ENCODE measurements at places on chromosomes 3 and 15. TPM values are rescaled to one million over a fixed set of nuclear protein-coding genes. Genes with fewer than 3 reads are reported as not detected.

DNA sequence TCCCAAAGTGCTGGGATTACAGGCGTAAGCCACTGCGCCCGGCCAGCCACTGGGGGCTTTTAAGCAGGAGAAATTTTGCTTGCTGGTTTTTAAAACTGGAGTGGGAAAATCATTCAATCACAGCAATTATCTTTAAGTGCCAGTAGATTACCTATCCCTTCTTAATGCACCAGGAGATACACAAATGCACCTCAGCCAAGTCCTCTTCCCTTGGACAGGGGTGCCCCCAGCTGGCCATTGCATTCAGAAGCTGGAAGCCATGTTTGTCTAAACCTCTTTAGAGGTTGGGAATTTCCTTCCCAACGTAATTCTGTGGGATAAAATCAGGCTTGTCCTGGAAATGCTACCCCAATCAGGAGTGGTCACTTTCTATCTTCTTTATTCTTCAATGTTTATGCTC lies 26.6 kb downstream of the MIX23 start:
- no peak for DNase-seq

- no peak for DNase-seq
Measured at GRCh38 chr3:30692498-30693130, 86.2 kb downstream of the TGFBR2 start.

GRCh38 chr3:78818161-78818985 lies 949.4 kb downstream of the ROBO1 start:
- no peak for DNase-seq

GRCh38 chr3:3086239-3086638 lies 23.9 kb downstream of the IL5RA start:
- DNase-seq = no peak

- no peak for DNase-seq
Measured at GRCh38 chr15:85172846-85173490, 191.3 kb downstream of the PDE8A start.

DNA sequence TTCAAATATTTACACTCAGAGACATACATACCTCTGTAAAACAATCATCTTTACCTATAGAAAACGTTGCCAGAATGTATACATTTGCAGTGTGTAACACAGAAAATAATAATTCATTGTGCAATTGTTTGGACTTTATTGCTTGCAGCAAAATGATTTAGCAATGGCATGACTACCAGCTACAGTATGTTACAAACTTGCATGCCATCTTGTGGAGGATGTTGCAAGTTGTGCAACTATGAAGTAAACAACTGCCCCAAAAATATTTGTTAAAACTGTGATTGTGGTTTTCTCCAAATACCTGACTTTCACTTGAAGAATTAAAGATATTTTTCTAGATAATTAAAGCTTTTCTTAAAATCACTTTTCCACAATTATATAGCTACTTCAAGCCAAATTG lies 27.1 kb upstream of the C3orf49 start:
- no peak for DNase-seq

- no peak for DNase-seq
Measured at GRCh38 chr3:168416446-168416845, 320.7 kb upstream of the GOLIM4 start.

DNA sequence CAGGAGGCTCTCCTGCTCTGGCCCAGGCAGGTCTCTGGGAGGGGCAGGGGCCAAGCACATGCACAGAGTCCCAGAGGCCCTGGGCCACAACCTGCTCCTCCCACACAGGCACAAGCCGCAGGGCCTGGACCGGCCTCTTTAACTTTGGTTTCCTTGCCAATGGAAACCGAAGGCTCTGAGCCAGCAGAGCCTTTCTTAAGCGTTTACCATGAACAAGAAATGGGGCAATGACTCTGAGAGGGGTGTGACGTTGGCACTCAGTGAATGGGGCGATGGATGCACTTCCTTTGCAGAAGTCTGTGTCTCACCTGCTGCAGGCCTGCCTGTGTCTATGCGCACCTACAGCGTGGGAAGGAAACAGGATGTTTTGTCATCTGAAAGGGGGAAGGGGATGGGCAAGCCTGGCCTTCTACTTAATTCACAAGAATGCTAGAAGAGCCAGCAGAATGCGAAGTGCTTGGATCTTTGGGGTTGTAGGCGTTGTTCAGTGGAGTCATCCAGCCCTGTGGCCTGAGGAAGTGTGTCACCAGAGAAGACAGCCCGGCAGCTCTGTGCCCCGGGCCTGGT lies 41.8 kb downstream of the IFT122 start:
- DNase-seq = no peak

DNA sequence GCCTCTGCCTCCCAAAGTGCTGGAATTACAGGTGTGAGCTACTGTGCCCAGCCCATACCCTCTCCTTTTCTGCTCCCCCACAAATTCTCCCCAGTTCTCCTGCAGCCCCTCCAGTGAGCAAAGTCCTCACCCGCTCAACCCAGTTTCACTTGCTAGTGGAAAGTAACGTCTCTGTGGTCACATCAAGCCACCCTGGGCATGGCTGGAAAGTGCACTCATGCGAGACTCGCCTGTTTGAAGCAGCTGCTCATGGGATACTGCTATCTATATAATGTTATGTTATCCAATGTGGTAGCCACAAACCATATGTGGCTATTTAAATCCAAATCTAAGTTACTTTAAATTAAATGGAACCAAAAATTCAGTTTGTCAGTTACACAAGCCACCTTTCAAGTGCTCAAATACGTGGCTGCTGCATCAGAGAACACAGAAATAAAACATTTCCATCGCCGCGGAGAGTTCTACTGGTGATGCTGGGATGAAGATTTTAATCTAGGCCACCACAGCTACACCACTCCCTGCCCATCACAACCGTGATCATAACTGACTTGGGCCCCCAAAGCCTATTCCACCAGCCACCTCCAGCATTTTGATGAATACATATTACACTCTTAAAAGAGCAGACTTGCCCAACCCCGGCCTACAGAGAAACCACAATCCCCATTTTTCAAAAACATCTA lies 119.4 kb downstream of the LIPC start:
- no peak for DNase-seq

GRCh38 chr3:190718671-190719070 lies 143.8 kb downstream of the GMNC start:
- no peak for DNase-seq

- no peak for DNase-seq
Measured at GRCh38 chr15:36659917-36660316, 80.5 kb downstream of the CDIN1 start.

- no peak for DNase-seq
Measured at GRCh38 chr3:130424837-130425236, 79.4 kb downstream of the COL6A5 start.

GRCh38 chr3:130686833-130687232 lies 59.8 kb downstream of the PIK3R4 start:
- DNase-seq = no peak

DNA sequence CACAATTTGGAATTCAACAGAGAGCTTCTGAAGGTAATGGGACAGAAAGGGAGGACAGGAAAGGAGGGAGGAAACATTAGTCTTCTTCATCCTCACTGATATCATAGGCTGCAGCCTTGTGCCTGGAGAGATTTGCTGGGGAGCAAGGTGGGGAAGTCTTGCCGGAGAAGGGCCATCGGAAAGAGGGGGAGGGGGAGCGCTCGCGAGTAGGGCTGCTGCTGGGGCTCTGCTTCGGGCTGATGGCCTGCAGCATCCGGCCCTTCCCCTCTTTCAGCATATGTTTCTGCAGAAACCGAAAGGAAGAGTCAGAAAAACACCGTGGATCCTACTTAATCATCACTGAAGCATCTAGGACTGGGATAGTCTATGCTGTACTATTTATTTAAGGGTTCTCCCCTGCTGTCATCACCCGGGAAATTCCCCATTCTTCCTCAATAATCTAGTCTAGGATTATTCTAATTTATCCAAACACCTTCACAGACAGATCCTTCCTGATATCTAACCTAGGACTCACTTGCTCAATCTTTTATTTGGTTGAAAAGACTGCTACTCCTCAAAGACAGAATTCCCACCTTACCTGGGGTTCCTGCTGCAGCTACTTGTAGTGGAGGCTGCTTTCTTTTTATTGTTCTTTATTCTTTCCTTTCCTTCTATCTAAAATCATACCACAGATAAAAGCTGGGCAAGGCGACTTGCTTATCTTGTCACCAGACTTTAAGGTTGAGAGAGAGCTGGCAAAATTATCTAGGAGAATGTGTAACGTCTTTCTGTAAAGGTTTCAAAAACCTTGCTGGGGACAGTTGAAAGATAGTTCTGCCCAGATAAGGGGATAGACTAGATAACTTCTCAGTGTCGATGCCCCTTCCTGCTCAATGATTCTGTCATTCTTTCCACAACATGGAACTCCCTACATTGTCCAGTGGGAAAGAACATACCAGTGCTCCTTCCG lies 22.6 kb downstream of the SLC51A start:
- no peak for DNase-seq

DNA sequence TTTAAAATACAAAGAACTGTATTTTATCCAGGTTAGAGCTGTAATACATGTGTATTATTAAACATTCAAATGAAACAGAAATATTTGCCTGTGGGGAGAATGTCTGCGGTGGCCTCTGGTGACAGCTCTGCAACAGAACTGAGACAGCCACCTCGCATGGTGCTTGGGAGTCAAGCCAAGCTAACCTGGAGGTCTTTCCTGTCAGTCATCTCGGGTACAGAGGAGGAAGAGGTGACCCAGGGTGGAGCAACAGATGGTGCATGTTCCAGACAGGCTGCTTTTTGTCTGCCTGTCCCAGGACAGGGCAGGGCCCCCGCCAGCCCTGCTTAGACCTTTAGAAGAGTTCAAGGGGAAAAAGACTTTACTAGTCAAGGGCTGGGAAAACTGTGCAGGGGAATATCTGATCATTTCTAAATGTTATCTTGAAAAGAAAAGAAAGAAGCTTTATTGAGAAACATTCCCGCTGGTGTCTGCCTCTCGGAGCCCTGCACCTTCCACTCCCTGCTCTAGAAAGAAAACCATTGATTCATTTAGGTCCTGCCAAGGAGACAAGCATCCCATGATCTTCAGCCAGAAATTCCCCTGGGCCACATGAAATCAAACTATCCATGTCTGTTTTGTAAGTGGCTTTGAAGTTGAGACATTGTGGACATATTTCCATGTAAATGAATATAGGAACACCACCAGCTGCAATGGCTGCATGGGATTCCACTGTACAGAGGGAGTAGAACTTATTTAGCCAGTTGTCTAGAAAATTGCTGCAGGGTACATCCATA lies 5.5 kb upstream of the NR2E3 start:
- no peak for DNase-seq

GRCh38 chr3:1381647-1382036 lies 288.8 kb downstream of the CNTN6 start:
- no peak for DNase-seq

DNA sequence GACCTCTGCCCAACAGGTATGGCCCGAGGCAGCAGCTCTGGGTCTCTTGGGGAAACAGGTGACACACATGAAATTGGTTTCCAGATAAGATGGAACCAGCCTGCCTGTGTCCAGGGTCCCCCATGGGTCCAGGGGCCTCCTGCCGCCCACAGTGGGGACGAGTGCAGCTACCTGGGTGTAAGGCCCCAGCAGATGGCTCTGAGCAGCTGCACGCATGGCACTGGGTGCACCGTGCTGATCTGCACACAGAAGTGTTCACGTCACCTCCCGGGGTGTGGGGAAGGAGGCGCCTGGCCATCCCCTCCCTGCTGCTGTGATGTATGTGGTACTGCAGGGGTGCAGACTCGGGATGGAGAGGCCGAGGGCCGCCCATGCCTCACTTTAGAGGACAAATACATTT lies 63.6 kb downstream of the NIPA2 start:
- DNase-seq = no peak

The TMEM108 gene
- 4.8 TPM for total RNA-seq

The MESP2 gene
- total RNA-seq = not detected

The AGBL1 gene
- total RNA-seq = 0.07 TPM

Measured in type B pancreatic cell (in vitro differentiated cells).